ENCODE measurements at places on chromosomes 13 and 19.

DNA sequence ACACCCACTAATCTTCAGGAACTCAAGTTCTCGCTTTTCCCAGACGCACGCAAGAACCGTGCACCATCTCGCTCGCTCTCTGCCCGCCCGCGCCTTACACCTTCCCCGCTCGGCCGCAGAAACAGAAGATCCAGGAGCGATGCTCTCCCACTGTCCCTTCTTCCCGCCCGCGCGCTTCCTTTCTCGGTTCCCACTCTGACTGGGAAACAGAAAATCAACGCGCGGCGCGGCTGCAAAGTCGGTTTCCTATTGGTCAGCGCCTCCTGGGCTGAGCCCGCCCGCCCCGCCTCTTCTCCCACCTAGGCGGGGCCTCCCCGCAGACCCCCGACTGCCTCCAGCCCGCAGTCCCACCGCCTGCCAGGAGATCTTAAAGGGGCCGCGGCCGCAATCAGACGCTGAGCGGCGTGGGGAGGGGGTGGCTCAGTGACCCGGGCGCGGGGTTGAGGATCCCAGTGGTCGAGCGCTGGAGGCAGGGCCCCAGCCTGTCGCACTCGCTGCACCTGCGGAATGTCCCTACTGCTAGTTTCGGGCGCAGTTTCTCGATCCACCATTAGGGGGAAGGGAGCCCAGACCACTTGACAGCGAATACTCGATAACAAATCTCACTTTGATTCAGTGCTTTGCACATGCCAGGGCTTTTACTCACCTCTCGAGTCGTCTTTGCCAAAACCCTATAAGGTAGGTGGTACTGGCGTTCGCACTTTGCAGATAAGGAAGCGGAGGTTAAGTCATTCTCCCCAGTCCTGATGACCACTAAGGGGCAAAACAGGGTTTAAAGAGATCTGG, 700 bp upstream of the SLC25A23 start:
- peak; percentile 99 for DNase-seq

- no peak for DNase-seq
These were observed 628.0 kb downstream of the EFNB2 start for GRCh38 chr13:105907319-105908019.

- no peak for DNase-seq
These were observed 94.6 kb upstream of the FARP1 start for GRCh38 chr13:98048265-98048664.

DNA sequence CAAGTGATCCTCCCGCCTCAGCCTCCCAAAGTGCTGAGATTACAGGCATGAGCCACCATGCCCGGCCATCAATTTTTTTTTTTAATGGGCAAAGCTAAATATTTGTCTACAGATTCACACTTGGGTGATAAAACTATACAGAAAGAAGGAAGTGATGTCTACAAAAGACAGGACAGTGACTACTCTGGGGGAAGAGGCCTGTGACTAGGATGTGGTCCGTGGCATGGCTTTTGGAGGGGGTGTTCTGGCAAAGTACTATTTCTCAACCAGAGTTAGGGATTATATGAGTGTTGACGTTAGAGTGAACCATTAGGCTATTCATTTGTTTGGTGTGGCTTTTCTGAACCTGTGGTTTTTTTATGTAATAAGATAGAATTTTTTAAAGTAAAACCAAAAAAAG, 42.7 kb downstream of the INSR start:
- DNase-seq: peak; percentile 35

DNA sequence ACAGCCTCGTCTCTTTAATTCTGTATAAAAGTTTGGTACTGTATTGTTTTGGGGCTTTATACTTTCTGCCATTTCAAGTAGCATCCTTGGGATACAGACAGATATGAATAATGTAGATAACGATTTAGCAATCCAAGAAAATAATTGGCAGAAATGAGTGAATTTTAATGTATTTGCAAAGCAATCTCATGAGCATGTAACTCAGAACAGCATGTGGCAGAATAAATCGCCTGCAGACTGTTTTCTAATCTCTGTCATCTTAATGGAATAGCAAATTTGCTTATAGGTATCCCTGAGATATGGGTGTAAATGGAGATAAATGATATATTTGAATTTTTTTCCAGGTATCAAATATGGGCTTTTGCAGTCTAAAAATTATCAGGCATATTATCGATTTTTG, 166.0 kb downstream of the GPC5 start:
- no peak for DNase-seq

GRCh38 chr19:27971869-27972268, 1241.1 kb downstream of the UQCRFS1 start:
- DNase-seq: no peak

DNA sequence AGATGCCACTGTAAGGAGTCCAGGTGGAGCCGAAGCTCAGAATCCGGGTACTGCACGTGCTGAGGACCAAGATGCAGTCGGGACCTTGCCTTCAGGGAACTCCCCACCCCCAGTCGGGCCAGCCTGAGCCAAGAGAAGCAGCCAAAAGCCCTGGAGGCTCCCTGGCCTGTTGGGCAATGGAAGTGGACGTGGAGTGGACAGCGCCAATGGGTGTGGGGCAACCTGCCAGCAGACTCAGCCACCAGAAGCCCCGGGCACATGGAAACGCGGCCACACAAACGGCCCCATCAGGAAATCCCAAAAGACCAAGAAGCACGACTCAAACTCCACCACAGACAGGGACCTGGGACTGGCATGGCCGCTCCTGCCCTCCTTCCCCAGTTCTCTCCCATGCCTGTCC, 30.0 kb upstream of the KCTD15 start:
- DNase-seq: no peak

GRCh38 chr13:80400865-80401426, 60.0 kb upstream of the SPRY2 start:
- DNase-seq: no peak

DNA sequence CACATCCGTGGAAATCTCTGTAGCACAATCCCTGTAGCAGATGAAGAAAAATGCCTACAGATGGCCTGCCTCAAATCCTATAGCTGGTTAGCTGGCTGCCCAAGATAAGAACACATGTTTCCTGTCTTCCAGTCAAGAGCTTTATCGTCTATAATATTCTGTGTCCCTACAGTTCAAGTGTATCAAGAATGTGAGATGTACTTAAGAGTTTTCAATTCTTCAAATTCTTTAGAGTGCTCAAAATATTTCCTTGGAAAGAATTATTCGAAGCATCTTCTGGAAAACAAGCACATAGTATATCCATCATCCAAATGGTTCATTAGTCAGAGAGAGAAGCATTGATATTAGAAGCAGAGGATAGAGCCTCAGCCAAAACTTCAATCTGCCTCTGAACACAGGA, 239.8 kb downstream of the COG6 start:
- peak; percentile 41 for DNase-seq

DNA sequence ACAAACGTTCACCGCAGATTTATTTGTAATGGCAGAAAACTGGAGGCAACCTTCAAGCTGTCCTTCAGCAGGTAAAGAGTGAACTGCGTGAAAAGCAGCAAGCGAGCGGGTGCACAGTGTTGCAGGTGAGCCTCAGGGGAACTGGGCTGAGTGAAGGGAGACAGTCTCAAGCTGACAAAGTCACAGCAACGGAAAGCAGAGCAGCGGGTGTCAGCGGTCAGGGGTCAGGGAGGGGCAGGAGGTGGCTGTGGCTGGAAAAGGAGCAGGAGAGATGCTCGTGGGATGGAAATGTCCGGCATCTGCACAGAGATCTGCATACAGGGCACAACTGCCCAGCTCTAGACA, 8.5 kb upstream of the RASA3 start:
- no peak for DNase-seq

GRCh38 chr19:2719920-2720776, 1.0 kb downstream of the DIRAS1 start:
- no peak for DNase-seq

DNA sequence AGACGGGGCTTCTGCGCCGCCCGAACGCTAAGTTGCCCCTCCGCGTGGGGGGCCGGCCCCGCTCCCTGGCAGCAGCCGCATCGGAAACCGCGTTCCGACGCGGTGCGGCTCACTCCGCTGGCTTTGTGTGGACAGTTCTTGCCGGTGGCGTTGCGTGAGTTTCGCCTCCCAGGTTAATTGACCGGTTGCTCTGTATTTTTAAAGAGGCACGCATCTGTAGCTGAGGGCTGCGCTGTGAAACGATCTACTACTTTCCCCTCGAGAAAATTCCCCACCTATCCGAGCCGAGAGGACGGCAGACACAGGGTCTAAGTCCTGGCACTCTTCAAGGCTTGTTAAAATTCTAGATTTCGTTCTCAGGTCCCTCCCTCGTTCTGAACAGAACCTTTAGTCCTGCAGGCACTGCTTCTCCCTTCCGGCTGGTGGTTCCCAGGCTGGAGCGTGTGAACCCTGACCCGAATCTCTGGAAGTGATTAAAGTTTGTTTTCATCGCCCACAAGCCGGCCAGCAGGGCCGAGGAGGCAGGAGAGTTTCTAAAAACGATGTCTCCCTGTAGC, 933 bp downstream of the ARHGEF7 start:
- peak; percentile 32 for DNase-seq

- peak; percentile 63 for DNase-seq
These were observed at the start of gene RAB20 for GRCh38 chr13:110561344-110562035. TSS of gene RAB20 (minus strand) at chr13:110561722. CDS start at chr13:110561519, 203 bp downstream.

DNA sequence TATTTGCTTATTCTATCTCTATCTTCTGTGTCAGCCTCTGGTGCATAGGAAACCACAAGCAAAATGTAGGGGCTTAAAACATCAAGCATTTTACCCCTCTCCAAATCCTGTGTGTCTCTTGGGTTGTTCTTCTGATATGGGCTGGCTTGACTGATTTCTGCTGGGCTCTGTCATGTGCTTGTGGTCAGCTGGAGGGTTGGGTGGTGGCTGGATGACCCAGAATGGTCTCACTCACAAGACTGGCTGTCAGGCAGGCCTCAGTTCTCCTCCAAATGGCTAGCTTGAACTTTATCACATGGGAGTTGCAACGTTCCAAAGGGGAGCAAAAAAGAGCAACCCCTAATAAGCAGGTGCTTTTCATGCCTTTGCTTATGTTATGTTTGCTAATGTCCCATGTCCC, 9.6 kb upstream of the LYPD5 start:
- no peak for DNase-seq

DNA sequence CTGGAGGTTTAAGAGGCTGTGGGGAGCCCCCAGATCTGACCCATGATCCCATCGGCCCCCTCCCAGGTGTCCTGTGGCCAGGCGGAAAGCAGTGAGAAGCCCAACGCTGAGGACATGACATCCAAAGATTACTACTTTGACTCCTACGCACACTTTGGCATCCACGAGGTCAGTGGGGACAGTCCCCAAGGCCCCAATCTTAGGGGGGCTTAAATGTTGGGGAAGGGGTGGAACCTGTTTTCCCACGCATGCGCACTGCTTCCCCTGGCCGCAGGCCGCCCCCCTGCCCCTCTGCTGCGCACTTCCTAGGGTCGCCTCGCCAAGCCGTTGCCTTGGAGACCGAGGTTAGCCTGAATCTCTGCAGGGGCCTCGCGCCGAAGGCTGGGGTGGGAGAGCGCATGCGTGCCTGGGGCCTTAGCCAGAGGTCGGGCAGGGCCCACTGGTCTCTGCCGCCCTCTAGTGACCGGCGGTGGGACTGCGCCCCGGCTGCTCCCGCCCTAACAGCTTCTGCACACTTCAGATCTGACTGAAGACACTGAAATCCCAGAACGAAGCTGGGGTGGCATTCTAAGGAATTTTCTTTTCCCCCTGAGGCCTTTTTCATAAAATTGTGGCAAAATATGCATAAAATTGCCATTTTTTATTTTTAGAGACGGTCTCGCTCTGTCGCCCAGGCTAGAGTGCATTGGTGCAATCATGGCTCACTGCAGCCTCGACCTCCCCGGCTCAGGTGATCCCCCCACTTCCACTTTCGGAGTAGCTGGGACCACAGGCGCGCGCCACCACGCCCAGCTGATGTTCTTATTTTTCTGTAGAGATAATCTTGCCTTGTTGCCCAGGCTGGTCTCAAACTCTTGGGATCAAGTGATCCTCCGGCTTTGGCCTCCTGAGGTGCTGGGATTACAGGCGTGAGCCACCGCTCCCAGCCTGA, 3.6 kb downstream of the PRMT1 start:
- peak; percentile 95 for DNase-seq

DNA sequence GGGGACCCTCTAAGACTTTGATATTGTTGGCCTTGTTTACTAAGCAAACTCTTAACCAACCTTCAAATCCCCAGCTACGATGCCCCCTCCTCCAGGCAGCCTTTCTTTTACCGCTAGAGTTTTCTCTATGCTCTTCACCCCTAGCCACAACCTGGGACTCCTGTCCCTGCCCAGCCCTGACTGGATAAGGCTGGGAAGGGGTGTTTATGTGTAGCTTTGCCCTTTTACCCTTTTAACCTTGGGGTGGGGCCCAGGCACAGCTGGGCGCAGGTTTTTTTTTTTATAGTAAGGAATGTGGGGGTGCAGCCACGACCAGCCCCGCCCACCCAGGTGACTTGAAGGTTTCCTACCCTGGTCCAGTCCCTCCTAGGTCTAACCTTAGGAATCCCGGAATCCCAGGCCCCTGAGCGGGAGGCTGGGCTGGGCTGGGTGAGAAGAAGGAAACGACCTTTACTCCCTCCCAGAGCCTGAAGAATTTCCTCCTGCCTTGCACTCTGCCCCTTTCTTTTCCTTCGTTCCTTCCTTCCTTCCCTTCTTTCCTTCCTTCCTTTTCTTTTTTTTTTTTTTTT, 12.2 kb downstream of the TJP3 start:
- no peak for DNase-seq

DNA sequence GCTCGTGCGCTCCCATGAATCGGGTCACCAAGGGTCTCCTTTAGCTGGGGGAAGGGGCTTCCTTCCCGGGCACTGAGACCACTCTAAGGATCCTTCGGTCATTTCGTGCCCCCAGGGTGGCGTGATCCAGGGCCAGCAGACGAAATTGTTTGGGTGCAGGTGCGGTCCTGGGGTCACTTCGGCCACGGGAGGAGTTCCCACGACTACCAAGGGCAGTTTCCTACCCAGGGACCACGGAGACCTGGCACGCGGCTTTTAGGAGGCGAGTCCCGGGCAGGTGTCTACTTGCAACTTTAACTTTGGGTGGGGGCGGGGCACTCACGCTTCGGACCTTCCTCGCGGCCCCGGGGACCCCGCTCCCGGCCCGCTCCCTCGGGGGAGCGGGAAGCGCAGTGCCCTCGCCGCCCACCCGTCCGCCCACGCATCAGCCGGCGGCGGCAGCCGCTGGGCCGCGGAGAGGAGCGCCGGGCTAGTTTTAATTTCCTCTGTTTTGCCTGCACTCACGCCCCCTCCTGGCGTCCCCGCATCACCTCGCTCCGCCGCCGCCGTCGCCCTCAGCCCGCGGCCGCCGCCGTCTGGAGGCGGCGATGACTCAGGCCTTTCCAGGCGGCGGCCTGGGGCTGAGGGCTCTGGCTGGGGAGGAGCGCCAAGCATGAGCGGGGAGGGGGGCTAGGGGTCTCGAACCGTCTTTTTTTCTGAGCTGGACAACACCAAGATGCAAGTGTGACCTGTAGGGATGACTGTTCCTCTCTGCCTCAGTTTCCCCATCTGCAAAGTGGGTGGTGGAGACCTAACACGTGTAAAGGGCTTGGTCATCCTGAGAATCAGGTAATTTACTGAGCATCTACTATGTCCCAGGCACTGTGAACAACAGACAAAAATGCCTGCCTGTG, 21.8 kb downstream of the OLFM2 start:
- peak; percentile 96 for DNase-seq

GRCh38 chr19:1063030-1063908, 3.7 kb upstream of the ARHGAP45 start:
- DNase-seq: peak; percentile 68

Data from KBM-7 (cell line).